ENCODE measurements at places on chromosomes 16 and 17.

GRCh38 chr16:77509051-77509450, 74.2 kb upstream of the ADAMTS18 start:
- DNase-seq, result no peak

DNA sequence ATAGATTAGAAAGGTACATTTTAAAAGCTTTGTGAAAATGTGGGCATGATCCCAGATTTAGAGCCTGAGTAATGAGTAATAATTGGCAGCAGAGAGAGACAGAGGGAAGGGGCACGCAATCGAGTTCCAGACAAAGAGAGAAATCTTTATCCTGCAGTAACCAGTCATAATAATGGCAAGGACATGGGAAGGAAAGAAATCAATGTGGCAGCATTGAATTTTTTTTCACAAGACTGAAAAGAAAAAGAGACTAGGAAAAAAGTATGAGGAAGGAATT, 790.8 kb upstream of the SOX9 start:
- no peak for DNase-seq

- DNase-seq, result no peak
These were observed 25.9 kb upstream of the SPNS3 start for GRCh38 chr17:4407851-4408250.

DNA sequence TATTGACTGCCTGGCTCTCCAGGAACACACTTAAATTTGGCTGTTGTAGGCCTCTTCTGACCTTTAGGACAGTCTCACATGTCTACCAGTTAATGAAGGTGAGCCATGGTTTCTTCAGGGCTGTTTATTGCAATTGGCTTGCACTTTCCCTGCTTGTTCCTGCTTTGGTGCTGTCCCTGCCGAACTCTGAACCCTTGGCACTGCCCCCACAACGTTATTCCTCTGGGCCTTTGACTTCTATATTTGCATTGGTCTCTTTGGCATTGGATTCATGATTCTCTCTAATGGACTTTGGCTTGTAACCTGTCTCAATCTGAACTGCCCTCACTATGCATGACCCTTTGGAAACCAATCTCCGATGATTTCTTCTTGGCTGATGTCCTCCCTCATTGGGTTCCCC, 299.4 kb downstream of the UTP18 start:
- DNase-seq, result no peak

- DNase-seq, result no peak
These were observed 16.7 kb upstream of the BAIAP2 start for GRCh38 chr17:81018044-81018802.

DNA sequence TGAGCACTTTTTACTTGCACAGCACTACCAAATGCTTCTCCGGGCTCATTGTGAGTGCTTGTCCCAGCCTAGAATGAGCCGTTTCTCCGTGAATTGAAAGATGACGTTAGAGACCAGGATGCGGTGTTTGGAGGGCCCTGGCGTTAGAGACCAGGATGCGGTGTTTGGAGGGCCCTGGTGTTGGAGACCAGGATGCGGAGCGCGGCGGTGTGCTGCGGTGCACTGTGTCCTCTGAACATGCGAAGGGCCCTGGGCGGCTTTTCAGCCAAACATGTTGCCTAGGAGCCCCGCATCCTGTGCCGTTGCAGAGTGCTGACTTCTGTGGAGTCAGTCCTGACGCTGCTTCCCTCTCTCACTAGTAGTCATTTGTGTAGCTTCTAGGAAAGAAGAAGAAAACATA, 42.7 kb downstream of the BANP start:
- no peak for DNase-seq

DNA sequence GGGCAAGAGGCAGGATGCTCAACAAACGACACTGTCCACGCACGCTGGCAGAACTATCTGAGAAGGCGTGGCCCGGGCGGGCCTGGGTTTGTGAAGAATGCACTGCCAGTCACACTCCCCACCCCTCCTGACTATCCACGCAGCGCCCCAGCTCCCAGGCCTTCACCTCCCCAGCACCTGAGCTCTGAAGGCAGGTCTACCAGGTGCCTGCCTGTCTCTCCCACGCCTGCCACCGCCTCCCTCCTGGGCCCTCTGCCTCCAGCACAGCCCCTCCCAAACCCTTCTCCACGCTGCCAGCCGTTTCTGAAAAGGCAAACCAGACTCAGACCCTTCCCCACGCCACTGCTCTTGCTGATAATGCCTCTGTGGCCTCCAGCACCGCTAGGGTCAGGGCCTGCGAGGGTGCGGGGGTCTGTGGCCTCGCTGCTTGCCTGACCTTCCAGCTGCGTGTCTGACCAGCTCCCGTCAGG, 11.6 kb downstream of the MYBBP1A start:
- no peak for DNase-seq

DNA sequence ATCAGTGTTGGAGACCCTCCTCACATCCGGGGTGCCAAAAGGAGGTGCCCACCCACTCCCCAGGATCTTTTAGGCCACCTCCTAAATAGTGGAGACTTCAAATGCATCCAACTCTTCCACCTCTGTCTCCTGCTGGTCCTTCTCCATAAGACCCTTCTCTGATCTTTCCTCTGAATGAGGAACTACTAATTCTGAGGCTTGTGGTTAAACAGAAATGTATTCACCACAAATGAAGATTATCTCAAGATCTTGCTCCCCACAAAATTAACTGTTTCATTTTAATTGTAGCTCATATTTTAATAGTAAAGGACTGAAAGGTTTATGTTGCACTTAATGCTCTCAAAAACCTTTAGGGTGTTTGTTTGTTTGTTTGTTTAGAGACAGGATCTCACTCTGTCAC, 34.1 kb downstream of the TLE7 start:
- no peak for DNase-seq

DNA sequence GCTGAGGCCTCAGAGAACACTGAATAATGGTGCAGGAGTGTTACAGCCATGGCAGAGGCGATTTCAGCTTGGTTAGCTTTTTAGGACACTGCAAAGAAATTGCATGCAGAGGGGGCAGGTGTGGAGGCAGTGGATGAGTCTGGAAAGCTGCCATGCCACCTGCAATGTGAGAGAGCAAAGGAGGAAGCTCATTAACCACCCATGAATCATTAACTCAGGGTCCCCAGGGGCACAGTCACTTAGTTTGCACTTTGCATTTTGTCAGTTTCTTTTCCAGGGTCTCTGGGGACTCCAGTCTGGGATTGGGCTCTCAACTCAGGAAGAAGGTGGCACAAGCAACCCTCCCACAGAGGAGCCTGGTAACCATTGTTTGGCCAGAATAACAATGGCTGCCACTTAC, 132.9 kb downstream of the USP31 start:
- DNase-seq, result no peak

DNA sequence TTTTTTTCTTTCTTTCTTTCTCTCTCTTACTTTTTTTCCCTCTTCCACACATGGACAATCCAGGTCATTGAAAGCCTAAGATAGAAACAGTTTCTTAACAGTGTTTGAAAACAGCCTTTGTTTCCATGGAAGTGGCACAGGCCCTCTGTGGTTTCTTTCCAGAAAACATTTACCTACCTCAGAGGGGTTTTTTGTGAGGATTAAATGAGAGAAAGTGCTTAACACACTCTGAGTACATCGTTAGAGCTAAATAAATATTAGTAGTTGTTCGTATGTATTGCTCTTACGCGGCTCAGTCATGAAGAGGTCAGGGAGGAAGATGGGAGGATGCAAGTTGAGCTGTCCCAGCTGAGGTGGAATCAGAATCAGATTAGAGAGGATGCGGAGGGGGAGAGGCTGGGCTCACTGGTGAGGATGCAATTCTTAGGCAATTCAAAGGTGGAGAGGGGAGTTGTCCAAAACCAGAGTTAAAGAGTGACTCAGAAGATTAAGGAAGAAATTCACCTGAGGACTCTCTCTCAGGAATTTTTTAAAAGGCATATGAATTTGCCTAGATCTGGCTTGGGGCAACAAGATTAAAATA, 345.4 kb downstream of the PMP22 start:
- no peak for DNase-seq

GRCh38 chr17:38761612-38762011, 9.1 kb downstream of the PSMB3 start:
- DNase-seq, result no peak

GRCh38 chr16:56419740-56420548, 5.4 kb downstream of the AMFR start:
- DNase-seq, result no peak

- no peak for DNase-seq
These were observed 121.5 kb downstream of the ZFHX3 start for GRCh38 chr16:72926177-72927070.

DNA sequence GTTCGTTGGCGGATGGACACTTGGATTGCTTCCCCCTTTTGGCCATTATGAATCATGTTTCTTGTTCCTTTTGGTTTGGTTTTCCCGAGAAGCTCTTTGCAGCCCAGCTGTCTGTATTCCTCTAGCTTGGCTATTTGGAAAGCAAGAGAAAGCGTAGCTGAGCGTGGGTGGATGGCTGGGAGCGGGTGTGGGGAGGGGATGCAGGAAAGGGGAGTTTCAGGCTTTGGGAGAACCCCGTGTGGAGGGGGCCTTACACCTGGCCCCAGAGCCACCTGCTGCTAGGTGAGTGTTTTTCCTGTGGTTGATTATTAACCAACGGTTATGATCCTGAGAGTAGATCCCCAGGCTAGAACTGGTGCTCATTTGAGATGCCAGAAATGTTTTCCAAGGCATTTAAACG, 103.7 kb downstream of the RAP1GAP2 start:
- no peak for DNase-seq

- no peak for DNase-seq
These were observed 107.6 kb upstream of the SMURF2 start for GRCh38 chr17:64769712-64770111.

DNA sequence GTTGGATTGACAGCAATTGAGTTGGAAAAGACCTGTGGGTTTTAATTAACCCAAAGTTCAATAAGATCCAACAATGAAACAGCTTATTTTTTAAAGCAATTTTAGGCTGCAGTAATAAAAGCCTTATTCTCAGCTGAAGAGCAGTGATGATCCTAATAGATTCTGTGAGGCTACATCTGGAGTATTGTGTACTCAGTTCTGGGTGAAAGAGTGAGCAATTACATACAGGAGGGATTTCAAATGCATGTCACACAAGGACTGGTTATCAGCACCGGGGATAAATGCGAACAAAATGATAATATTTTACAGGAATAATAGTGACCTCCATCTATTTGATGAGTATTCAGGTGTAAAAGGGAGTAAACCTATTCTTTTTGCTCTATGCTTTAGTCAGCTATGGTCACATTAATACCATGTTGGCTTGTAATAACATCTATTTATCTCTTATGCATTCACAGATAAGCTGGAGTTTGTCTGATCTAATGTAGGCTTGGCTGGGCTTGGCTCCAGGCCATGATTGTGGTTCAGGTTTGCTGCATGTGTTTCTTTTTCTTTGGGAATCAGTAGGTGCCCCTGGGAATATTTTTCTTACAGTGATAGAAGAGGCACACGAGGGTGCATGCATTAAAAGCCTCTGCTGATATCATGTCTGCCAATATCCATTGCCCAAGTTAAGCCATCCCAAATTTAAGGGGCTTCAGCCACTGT, 22.2 kb upstream of the TOX3 start:
- no peak for DNase-seq

- DNase-seq, result no peak
These were observed 41.8 kb upstream of the SEC14L1 start for GRCh38 chr17:77098884-77099545.

- DNase-seq, result no peak
These were observed 932 bp upstream of the NFE2L1 start for GRCh38 chr17:48047113-48047740.

DNA sequence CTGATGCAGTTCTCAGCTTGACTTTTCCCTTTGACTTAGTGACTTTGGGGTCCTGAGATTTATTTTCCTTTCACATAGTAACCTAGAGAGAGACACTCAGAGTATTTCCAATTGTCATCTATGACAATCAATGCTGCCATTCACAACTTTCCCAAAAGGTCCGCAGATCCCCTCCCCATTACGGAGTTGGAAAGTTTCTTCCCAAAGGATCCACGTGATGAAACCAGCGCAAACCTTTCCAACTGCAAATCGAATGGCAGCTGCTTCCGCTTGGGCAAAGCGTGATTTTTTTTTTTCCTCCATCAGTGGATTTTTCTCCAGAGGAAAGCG, 538 bp upstream of the FCSK start:
- DNase-seq, result no peak

DNA sequence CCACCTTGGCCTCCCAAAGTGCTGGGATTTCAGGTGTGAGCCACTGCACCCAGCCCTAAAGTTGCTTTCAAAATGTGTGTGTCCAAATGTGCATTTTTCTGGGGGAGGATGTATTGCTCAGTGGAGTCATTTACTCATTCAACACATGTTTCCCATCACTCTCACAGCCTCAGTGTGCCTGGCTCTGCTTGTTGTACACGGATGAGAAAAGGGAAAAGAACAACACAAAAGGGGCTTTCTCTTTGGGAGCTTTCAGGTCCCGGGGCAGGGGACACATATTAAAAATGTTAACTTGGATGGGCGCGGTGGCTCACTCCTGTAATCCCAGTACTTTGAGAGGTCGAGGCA, 1.7 kb upstream of the PPL start:
- no peak for DNase-seq

DNA sequence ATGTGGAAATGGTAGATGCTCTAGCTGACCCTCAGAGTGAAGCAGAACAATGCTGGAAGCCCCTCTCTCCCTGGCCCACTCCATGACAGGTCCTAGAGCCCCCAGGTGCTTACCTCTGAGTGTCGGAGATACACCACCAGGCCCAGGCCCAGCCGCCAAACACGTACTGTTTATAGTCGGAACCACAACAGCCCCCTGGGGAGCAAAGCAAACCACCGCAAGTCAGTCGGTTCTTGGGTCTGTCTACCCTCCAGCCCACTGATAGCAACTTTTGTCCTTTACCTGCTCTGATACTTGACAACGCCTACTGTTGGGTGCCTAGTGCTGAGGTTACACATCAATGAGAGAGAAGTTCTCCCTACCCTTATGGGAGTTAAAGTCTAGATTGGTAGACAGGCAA, 8.7 kb downstream of the FLOT2 start:
- DNase-seq, result no peak

DNA sequence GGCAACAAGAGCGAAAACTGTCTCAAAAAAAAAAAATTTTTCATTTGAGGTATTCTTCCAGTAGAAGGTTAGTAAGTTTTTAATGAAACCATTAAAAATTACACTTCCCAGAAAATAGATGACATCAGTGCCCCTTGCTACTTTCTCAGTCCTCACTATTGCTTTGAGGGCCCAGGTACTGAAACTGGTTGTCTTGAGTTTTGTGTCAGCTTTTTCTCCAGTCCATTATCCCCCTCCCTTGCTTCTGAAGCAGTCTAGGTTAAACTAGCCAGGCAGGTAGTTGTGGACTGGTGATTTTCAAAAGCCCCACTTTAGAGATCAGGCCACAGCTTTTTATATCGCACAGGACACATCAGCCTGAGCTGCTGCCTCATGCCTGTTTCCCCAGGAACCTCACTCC, 10.9 kb downstream of the SMCR8 start:
- DNase-seq, result no peak
